Hindlimb muscle (tissue), 1 donor: ENCODE measurements at places on chromosomes 16 and 17. TPM values are rescaled to one million over a fixed set of nuclear protein-coding genes. Genes with fewer than 3 reads are reported as not detected.
A peak's percentile ranks its signal among the peaks of the same experiment; 100 is the strongest.

The TSR3 gene
- 59.2 TPM for polyA plus RNA-seq

DNA sequence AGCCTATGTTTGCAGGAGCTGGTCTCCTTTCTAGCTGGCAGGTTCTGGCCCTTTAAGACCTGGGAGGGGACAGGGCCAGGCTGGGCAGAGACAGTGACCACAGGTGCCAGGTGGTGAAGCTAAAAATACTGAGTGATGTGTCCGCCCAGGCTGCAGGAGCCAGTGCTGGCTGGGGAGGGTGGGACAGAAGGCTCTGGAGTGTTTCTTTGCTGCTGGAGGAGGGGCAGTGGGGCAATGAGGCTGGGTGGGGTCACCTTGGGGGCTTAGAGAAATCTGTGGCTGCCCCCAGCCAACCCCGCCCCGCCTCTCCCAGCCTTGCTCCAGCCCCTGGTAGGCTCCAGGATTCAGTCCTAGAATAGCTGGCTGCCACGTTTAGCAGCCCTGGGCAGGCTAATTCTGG lies 30.4 kb upstream of the SBK1 start:
- DNase-seq = peak; percentile 8

GRCh38 chr17:60744355-60744966 lies 66.8 kb downstream of the BCAS3 start:
- DNase-seq = no peak

- no peak for DNase-seq
Measured at GRCh38 chr16:85402910-85403692, 210.0 kb upstream of the GSE1 start.
